ENCODE measurements at places on chromosomes 5 and 9.
A peak's percentile ranks its signal among the peaks of the same experiment; 100 is the strongest.

GRCh38 chr5:1511048-1511447 lies 12.7 kb downstream of the LPCAT1 start:
- no peak for DNase-seq

GRCh38 chr5:141250576-141250975 lies 5.4 kb downstream of the PCDHB15 start:
- DNase-seq = no peak

DNA sequence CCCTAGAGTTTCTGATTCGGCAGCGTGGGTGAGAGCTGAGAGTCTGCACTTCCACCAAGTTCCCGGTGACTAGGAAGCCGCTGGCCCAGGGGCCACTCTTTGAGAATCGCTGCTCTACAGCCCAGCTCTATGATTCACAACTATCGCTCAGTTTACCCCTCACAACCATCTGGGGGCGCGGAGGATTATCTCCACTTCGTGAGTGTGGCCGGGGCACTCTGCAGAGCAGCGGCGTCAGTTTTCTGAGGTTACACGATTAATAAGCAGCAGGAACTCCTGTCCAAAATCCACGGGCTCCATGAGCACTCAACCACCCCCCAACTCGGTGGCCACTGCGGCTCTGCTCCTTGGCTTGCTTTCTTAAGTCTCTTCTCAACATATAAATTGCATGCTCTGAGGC lies 19.3 kb downstream of the CORO2A start:
- DNase-seq = no peak

DNA sequence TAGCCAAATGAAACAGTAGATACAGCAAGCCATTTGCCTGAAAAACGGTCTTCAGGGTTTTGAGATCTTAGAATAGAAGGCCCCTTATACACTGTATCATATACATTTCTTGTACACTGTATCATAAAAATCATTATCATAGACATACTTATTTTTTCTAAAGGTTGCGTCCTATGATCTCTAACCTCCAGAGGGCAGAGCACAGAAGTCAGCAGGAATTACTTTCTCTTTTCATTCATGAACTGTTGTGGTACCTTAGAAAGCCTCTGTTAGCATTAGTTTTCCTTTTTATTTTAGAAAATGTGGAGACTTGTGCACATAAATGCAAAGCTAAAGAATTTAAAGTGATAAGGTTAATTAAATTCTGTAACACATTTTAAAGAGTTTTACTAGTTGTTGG lies 115.4 kb downstream of the OXCT1 start:
- DNase-seq = no peak

- DNase-seq = no peak
Observed at GRCh38 chr9:6938447-6938846, 180.7 kb downstream of the KDM4C start.

DNA sequence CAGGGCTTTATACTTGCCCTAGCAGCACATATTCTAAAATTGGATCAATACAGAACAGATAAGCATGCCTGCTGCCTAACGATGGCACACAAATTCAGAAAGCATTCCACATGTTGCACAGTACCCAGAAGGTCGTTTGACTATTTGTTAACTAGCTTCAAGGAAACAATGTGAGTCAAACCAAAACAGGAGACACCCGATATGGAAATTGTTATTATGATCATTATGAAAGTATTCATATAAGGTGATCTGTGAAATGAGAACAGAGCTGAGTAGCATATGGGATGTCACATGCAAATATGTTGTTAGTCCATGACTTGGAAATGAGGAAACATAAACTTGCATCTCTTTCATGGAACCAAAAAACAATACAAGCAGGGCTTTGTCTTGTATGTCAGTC lies 56.3 kb upstream of the BICD2 start:
- DNase-seq = no peak

GRCh38 chr5:167104351-167104750 lies 1187.1 kb upstream of the WWC1 start:
- DNase-seq = no peak

GRCh38 chr5:76337953-76338451 lies 65.1 kb upstream of the IQGAP2 start:
- DNase-seq = peak; percentile 6

- DNase-seq = no peak
Observed at GRCh38 chr5:9249231-9249630, 296.6 kb downstream of the SEMA5A start.

- no peak for DNase-seq
Observed at GRCh38 chr5:180784497-180785097, 18.0 kb downstream of the MGAT1 start.

DNA sequence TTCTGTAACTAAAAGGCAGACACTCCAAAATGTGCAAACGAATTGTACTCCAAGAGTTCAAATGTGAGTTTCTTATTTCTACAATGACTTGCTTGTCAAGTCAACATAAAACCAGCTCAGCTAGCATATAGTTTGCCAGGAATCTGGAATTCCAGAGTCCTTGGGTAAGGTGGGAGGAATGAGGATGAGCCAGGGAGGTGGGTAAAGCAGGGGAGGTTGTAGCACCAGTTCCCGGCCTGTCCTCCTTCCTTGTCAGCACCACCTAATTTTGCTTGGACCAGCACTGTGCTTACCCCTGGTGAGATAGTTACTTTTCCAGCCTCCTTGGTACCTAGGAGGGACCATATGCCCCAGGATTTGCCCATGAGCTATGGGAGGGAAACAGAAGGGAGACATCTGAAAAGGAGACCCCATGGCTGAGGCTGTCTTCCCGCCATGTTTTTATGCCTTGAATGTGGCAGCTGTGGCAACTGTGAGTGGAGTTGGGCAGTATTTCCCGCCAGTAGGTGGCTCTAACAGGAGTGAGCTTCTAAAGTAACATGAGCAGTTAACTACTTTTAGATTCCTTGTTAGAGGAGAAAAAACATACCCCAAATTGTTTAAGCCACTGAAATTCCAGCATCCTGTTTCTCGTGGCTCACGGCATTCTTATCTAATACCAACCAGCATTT lies 302.5 kb downstream of the TENT4A start:
- DNase-seq = no peak

DNA sequence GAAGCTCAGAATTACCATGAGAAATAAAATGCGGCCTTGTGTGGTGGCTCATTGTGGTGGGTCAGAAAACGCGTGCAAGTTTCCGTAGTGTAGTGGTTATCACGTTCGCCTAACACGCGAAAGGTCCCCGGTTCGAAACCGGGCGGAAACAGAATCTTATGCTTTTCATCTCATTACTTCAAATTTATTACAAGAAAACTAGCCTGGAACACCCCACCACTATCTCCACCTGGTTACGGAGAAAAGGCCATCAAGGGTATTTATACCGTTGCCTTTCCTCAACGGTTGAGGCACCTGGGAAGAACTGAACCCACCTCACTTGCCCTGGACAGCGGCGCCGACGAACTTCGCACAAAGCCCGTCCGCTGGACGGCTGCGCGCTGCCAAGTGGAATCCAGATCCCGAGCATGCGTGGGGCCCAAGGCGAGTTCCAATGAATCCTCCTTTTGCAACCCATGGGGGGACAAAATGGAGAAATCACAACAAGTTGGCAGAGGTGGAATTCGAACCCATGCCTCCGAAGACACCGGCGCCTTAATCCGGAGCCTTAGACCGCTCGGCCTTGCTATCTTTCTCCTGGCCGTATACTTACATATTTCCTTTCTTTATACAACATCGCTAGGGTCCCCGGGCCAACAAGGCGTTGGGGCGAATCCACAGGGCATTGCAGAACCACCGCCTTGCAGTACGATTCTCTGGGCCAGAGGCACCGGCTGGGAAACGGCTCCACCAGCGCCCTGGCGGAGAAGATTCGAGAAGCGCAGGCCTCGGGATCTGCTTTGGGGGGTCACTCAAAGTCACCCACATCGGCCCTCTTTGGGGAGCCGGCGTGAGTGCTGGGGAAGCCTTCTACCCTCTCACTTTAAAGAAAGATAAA lies 16.9 kb downstream of the OR2V2 start:
- no peak for DNase-seq

GRCh38 chr9:13841746-13842462 lies 472.0 kb downstream of the NFIB start:
- no peak for DNase-seq

- no peak for DNase-seq
Observed at GRCh38 chr5:117165068-117165467, 590.4 kb upstream of the SEMA6A start.

DNA sequence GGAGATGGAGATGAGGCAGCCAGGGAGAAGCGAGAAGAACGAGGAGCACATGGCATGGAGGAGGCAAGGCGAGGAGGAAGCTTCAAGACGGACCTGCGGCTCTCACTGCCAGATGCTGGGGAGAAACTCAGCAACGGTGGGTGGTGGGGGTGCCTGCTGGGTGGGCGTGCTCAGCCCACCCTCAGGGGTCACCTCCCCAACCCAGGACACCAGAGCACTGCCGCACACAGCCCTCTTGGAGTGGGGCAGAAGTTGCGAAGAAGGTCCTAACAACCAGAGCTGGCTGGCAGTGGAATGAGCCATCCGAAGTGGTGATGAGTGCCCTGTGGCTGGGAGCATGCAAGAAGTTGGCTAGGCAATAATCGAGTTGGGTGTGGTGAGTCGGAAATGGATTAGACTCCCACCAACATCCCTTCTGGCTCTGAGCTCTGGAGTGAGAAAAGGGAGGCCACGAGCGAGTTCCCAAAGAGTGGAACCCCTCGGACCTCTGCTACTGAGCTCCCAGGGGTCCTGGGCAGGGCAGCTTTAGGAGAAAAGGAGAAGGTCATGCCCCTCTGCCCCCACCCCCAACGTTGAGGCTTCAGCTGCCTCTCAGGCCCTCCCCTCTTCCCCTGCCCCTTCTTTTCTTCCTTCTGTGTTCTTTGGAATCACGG lies 212.7 kb upstream of the MVB12B start:
- no peak for DNase-seq

- no peak for DNase-seq
Observed at GRCh38 chr9:5231212-5231611, at the start of gene INSL4. TSS of gene INSL4 (plus strand) at chr9:5231419. CDS start at chr9:5231524, 105 bp downstream.

GRCh38 chr5:168847511-168848073 lies 268.4 kb upstream of the PANK3 start:
- no peak for DNase-seq

- DNase-seq = peak; percentile 21
Observed at GRCh38 chr9:99105152-99106043, 485 bp downstream of the TGFBR1 start.

- no peak for DNase-seq
Observed at GRCh38 chr9:93009337-93010015, 49.0 kb upstream of the SUSD3 start.

- no peak for DNase-seq
Observed at GRCh38 chr5:88676637-88677375, 206.2 kb downstream of the MEF2C start.

GRCh38 chr9:135014311-135015010 lies 73.0 kb upstream of the OLFM1 start:
- no peak for DNase-seq

DNA sequence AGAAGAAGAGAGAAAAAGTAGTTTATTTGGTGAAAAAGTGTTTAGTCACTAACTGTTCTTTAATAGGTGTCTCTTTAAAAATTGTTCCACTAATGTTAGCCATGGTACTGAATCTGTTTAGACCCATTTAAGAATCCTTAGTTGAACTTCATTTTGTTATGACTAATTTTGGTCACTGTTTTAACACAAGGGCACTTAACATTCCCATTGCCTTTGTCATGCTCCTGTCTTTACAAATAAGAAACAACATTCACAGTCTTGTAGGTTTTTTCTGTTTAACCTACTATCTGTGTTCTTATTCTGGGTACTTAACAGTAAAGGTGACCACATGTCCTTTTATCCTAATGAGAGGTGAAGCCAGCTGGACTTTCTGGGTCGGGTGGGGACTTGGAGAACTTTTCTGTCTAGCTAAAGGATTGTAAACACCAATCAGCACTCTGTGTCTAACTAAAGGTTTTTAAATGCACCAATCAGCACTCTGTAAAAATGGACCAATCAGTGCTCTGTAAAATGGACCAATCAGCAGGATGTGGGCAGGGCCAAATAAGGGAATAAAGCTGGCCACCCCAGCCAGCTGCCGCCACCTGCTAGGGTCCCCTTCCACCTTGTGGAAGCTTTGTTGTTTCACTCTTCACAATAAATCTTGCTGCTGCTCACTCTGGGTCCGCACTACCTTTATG lies 116.7 kb downstream of the WDR70 start:
- DNase-seq = no peak

DNA sequence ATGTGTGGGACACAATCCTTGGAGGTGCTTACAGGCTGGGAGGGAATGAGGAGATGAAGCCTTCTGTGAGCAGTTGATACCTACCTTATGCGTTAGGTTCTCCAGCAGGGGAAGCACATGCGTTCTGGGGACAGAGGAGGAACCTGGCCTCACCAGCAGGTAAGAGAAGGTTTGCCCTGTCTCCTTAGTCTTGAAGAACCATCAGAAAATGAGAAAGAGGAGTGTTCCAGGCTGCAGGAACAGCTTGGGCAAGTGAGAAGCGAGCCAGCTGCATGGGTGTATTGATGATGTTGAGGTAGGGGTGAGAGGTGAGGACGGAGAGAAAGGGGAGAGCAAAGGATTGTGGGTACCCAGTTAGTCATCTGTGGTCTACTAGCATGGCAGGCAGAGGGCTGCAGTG lies 156.9 kb upstream of the MVB12B start:
- no peak for DNase-seq

DNA sequence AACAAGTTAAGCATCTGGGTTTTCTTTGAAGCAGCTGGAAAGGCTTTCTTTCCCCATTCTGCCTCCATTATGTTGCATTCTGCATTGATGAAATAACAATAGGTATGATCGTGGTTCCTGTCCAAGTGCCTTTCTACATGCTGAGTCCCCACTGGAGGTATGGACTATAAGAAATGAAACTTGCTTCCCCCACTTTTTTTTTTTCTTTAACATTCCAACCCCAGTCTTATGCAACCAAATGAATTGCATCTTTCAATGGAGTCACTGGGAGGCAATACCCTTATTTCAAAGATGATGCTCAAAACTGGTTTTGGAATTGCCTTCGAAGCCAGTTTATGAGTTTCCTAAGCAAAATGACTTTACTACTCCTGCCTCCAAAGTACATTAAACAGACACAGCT lies 58.9 kb downstream of the ARSB start:
- no peak for DNase-seq

DNA sequence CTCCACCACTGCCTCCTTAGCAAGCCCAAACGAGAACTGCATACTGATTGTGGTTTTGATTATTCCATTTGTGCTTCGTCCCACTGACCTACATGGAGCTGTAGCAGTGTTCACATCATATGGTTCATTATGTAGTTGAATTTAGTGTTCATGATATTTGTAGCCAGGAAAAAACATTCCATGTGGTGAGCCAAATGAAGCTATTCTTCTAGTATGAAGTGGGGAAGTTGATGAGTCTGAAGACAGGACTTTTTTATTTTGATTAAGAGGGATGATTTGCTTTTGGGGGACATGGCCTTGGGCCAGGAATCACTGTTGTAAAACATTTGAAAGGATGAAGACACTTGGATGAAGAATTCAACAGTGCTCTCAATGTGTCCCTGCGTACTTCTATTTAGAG lies 192.9 kb upstream of the SLC27A6 start:
- no peak for DNase-seq

DNA sequence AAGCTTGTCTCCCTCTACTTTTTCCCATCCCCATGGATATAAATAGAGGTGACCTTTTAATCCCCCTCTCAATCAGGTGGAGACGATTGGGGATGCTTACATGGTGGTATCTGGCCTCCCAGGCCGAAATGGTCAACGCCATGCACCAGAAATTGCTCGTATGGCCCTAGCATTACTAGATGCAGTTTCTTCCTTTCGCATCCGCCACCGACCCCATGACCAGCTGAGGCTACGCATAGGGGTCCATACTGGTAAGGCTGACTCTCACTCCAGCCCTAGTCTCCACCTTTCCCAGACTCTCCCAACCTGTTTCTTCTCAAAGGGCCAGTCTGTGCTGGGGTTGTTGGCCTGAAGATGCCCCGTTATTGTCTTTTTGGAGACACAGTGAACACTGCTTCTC lies 3.6 kb downstream of the SPAG8 start:
- DNase-seq = no peak

- no peak for DNase-seq
Observed at GRCh38 chr5:124444147-124444775, 302.2 kb downstream of the ZNF608 start.

Measured in stimulated activated CD4-positive, alpha-beta T cell treated with anti-CD3 and anti-CD28 coated beads, Interleukin-1b, Interleukin-23, amount 100 ng/mL, for 24 hours (primary cell).